Activated CD4-positive, CD25-positive, alpha-beta regulatory T cell treated with anti-CD3 and anti-CD28 coated beads, Interleukin-2, amount 50 U/mL, for 72 hours (primary cell): ENCODE measurements at places on chromosomes 12 and 14.

DNA sequence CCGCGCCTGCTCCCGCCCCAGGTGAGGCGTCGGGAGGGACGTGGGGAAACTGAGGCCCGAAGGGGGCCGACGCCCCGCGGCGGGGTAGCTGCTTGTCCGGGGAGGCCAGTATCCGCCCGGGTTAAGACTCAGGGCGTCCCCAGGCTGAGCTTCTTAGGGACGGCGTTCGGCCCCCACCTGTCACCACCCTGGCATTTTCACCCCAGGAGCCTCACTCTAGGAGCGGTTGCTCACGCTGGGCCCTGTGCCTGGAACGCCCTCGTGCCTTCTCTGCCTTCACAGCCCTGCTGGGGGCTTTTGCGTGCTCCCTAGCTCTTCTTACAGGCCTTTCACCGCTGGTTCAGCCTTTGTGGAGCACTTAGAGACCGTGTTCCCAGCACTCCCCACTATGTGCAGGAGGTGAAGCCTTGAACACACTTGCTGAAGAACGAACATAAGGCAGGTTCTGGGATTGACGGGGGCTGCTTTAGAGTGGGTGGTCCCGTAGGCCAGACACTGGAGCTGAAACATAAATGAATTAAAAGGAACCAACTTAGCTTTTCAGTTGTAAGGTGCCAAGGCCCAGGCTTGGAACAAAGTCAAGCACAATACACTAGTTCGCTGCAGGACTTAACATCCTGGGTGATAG, 601 bp downstream of the ZNF839 start:
- peak; percentile 64 for DNase-seq

GRCh38 chr14:33902363-33902762, 48.5 kb downstream of the EGLN3 start:
- no peak for DNase-seq

GRCh38 chr14:21704338-21704737, 30.7 kb upstream of the OR4E1 start:
- DNase-seq, result no peak

- no peak for DNase-seq
These were observed 5.4 kb downstream of the C12orf43 start for GRCh38 chr12:121010860-121011259.

- no peak for DNase-seq
These were observed 43.1 kb upstream of the KRR1 start for GRCh38 chr12:75554556-75554880.

GRCh38 chr12:40325349-40325960, 100.7 kb downstream of the LRRK2 start:
- DNase-seq, result no peak

DNA sequence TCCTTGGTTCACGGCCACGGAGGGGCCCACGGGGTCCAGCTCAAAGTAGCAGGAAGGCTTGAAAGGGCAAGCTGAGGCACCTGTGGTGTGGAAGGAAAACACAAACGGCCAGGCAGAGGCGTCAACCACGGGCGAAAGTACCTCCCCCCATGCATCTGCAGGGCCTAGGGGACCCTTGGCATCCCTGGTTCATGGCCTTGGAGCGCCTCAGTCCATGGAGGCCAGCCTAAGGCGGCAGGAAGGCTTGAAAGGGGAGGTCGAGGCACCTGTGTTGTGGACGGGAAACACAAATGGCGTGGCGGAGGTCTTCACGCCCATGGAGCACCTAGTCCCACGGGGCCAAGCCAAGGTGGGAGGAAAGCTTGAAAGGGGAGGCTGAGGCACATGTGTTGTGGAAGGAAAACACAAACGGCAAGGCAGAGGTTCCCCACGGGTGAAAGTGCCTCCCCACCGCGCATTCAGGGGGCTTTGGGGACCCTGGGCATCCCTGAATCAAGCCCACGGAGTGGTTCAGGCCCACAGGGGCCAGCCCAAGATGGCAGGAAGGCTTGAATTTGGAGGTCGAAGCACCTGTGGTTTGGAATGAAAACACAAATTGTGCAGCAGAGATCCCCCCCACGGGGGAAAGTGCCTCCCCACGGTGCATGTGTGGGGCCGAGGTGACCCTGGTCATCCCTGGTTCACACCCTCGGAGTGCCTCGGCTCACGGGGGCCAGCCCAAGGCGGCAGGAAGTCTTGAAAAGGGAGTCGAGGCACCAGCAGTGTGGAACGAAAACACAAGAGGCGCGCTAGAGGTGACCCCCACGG, 380.8 kb downstream of the ALG10 start:
- DNase-seq, result peak; percentile 25

GRCh38 chr12:12671850-12672660, 23.9 kb downstream of the GPR19 start:
- no peak for DNase-seq

DNA sequence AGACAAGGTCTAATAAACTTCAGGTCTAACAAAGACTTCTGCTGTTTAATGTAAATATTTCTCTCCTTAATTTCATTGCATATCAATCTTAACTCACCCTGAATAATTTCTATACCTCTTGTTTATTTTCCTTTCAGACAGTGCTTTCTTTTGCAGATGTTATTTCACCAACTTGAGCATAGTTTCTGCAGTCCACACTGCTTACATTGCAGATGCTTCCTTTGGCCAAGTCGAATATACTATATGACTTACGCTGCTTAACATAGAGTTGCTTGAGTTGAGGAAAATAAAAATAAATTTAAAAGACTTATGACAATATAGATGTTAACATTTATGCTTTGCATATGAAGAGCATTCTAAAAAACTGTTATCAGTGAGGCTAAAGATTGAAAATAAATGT, 217.7 kb downstream of the PTPRO start:
- no peak for DNase-seq

DNA sequence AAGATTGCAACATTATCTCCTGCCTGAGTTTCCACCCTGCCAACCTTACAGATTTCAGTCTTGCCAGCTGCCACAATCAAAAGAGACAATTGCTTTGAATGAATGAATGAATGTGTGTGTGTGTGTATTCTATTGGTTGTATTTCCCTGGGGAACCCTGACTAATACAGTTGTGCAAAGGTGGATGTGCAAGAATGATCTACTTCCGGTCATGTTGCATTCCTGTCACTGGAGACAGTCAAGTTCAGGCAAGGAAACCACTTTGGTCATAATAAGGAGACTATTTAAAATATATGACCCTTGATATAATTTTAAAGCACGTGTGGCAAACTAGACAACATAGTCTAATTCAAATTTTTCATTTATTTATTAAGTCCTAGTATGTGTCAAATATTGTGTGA, 13.1 kb downstream of the RERG start:
- DNase-seq, result no peak

DNA sequence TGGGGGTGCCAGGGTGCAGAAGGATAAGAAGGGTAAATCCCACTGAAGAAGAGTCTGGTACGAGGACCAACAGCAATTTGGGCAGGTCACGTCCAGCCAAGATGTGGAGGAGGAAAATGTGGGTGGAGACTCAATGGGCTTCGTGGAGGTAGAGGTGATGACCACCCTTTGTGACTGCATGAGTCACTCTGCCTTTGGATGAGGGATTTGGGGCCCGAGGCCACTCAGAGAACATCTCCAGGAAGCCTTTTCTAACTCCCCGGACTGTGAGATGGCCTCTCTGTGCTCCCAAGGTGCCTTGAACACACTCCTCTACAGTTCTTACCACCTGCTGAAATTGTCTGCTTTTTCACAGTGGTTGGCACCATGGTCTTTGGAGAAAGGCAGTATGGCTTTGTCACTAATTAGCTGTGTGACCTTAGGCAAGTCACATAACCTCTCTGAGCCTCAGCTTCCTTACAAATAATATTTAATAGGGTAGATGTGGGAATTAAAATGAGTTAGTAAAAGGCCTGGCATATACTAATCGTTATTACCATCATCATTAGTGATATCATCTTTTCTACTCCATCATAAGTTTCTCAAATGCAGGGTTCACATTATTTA, 67.0 kb upstream of the ARHGAP5 start:
- no peak for DNase-seq

GRCh38 chr12:58424735-58425392, 483.5 kb downstream of the ATP23 start:
- DNase-seq, result no peak

DNA sequence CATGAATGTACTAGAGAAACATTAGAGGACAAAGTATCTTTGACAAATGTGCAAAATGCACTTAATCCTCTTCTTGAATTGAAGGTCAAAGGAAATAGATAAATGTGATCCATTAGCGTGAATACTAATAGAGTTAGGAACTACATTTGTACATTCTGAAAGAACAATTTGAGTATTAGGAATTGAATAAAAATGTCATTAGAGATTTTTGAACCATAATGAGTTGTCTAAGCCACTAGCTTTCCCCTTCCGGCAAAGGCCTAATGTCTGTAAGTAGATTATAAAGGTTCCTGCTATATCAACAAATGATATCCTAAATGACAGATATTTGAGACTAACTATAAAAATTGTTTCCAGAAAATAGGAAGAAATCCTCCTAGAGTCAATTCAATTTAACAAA, 59.8 kb downstream of the KIF21A start:
- DNase-seq, result no peak

GRCh38 chr12:109388167-109388563, 40.5 kb downstream of the MYO1H start:
- DNase-seq, result no peak

DNA sequence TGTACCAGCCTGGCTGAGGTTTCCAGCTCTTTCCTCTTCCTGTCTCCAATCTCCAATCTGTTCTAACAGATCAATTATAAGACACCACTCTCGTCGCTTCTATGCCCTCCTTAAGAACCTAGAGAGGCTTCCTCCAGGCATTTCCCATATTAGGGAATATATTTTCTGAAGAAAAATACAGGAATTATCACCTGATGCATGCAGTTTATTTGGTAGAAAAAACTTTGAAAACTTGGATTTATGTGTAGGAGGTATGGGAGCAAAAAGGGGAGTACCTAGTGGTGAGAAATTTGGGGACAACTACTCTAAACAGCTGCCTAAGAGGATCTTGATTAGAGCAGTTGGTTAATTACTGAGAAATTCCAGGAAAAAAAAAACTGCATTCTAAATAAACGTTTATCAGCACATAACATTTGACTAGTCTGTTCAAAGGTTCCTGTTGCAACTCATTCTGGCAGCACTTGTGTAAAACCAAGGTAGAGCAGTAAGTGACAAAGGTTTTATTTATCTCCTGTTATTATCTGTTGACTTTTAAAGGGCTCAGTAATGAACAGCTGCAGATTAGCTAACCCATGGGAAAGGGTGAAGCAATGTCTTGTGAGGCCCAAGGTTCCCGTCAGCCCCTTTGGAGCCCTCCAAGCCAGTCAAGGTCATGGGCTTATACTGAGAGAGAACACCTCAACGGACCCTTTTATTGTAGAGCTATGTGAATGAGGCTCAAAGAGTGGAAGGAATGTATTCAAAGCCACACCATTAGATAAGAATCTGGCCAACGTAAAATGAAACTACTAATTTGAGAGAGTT, 36.4 kb upstream of the NR1H4 start:
- no peak for DNase-seq

DNA sequence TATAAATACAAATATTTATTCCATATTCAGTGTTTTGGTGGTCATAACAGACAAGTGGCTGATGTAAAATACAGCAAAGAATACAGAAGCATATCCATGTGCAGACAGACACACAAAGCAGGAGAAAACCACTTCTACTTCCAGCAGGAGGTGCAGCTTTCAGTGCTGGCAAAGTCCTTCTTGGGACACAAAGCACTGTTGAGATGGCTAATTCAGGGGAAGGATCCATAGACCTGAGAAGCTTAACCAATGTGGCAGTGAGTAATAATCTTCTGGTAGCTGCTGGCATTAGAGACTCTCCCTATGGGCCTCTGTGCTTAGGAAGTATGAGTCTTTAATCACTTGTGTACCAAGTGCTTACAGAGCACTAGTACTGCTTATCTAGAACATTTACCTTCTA, 26.8 kb downstream of the AMN1 start:
- DNase-seq, result no peak

- DNase-seq, result no peak
These were observed 1097.3 kb downstream of the SLC16A7 start for GRCh38 chr12:60693019-60693626.

DNA sequence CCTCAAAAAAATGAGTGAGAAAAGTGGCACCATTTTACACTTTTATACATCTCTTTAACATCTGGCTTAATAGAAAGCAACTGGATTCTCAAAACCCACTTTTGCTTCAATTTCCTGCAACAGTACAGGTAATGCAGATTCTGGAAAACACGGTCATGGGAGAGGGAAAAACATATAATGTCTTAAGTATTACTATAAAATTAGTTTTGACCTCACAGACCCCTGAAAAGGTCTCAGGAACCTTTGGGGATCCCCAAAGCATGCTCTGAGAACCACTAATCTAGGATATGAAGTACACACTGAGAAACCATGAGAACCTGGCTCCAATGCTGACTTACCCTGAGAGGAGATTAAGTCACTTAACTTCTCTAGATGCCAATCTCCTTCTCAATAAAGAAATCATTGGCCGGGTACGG, 64.7 kb downstream of the PPP2R5E start:
- no peak for DNase-seq

DNA sequence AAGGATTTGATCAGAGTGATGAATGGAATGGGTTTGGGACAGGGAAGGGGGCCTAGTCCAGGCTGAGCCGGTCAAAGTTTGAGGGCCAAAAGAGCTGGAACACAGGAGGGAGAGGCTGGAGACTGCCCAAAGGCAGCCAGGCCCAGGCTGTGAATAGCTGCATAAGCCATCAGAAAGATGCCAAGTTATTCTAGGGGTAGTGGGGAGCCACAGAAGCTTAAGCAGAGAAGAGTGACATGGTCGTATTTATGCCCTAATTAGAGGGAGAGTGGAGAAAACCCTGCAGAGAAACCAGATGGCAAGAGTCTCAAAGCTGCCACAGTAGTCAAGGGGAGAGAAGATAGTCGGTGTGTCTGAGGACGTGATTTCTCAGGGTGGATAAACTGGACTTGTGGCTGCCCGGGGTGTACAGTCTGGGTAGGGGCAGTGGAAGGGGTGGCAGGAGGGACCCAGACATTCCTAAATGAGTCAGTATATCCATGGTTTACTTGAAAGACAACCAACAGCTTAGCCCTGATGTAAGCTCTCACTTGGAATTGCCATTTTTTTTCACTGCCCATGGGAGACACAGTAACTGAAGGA, 99.2 kb downstream of the PRICKLE1 start:
- DNase-seq, result no peak

DNA sequence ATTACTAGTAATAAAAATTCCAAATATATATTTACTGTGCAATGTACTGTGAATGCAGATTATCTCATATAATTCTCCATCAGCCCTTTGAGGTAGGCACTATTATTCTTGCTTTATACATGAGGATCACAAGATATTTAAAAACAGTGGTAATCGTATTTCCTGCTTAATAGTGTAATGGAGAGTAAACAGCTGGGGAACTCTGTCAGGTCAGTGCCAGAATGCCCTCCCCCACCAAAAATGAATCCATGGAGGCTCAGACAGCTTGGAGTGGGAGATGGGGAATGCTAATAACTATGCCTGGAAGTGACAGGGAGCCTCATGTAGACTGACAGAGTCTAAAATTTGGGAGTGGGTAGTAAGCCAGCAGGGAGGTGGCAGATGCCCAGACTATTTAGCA, 153.6 kb downstream of the PAH start:
- DNase-seq, result no peak

GRCh38 chr12:12686472-12686871, 9.5 kb downstream of the GPR19 start:
- DNase-seq, result no peak
